H1 (cell line): ENCODE measurements at places on chromosomes 6 and 20.

DNA sequence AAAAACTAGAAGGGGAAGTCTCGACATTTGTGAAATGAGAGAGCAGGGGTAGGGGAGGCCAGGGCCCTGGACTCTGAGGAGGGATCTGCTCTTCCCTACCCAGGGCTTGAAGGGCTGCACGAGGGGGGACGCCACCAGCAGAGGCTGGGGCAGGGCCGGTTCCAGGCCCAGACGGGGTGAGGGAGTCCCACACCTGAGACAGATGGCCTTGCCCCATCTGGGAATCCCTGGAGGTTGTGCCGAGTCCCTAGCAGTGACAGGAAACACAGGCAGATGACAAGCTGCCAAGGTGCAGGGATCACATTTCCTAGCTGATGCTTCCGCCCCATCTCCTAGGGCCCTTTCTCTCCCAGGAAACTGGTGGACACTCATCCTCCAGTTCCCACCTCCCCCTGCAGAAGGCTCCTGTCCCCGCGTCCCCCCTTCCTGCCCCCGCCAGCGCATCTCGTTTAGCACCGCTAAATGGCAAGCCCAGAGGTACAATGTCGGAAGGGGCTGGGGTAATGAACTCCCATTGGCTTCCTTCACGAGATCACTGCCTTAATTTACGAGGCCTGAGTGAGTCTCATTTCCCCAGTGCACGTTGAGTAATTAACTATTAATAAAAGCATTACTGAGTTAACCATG lies 35.2 kb upstream of the CDH22 start:
- DNase-seq: no peak

DNA sequence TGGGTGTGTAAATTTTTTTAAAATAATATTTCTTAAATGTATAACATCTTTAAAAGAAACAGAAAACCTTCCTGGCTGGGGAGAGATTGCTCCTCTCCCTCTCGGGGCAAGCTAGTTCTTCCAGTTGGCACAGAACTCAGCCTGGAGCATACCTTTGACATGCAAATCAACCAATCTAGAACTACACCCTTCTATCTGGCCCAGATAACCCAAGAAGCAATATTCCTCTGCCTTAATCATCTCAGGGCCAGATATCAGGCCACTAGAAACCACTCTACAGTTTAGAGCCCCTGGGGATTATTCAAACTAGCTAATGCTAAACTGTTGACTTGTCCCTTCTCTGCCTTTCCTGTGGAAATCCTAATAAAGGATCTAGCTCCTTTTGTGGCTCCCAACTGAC lies 33.9 kb downstream of the CYP39A1 start:
- DNase-seq: no peak

GRCh38 chr6:93307505-93308409 lies 111.6 kb downstream of the EPHA7 start:
- DNase-seq: no peak

- DNase-seq: no peak
Measured at GRCh38 chr20:17747431-17747846, 47.7 kb downstream of the BANF2 start.

GRCh38 chr20:36959242-36959641 lies 7.7 kb upstream of the SAMHD1 start:
- no peak for DNase-seq

DNA sequence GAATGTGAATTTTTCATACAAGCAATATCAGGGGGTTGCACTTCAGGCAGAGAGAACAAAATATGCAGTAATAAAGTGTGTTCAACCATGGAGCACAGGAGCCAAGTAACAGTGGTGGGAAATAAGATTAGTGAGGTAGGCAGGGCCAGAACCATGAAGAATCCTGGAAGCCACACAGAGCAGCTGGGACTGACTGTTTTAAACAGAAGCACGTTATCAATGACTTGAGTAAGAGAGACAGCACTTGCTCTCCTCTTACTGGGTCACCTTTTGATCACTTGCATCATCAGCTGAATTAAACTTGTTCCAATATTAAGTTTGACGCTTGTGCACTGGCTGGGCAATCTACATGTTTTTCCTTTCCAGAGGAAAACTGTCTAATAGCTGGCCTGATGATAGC lies 238.5 kb downstream of the TBX18 start:
- no peak for DNase-seq

DNA sequence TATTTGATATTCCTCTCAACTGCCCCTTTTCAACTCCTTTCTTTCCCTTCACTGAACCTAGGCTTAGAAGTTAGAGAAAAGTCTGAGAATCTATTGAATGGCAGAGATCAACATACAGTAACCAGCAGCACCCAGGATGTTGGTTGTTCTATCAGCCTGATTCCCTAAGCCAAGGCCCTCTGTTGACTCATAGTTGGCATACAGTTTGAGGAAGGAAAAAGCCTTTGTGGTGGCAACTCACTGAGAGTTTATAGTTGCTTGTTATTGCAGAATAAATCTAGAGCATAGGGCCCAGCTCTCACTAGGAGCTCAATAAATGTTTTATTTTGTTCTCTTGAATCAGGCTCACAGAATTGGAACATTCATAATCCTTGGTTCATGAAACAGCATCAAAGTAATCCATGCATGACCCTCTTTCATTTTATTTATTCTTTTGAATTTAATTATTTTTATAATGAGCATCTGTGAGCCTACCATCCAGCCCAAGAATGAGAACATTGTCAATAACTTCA lies 119.1 kb upstream of the ADGRF1 start:
- no peak for DNase-seq

DNA sequence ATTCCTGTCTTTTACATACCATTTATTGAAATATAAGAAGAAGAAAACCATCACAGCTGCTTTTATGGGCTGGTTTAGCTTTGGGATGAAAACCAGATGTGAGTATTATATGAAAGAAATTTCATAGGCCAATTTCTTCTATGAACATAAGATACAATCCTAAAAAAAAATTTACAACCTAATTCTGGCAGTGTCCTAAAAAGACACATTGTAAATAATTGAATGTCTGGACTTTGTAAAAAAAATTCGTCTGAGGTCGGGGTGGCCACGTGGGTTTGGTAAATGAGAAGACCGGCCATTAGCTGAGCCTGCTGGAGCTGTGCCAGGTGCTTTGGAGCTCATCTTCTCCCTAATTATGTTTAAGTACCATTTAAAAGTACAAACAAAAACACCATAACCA lies 26.8 kb downstream of the DACT2 start:
- DNase-seq: no peak

- no peak for DNase-seq
Measured at GRCh38 chr20:49569411-49570115, 1.6 kb upstream of the PTGIS start.

GRCh38 chr6:1577146-1577680 lies 32.5 kb upstream of the FOXC1 start:
- DNase-seq: no peak

- no peak for DNase-seq
Measured at GRCh38 chr6:39700362-39700761, 24.8 kb downstream of the KIF6 start.

DNA sequence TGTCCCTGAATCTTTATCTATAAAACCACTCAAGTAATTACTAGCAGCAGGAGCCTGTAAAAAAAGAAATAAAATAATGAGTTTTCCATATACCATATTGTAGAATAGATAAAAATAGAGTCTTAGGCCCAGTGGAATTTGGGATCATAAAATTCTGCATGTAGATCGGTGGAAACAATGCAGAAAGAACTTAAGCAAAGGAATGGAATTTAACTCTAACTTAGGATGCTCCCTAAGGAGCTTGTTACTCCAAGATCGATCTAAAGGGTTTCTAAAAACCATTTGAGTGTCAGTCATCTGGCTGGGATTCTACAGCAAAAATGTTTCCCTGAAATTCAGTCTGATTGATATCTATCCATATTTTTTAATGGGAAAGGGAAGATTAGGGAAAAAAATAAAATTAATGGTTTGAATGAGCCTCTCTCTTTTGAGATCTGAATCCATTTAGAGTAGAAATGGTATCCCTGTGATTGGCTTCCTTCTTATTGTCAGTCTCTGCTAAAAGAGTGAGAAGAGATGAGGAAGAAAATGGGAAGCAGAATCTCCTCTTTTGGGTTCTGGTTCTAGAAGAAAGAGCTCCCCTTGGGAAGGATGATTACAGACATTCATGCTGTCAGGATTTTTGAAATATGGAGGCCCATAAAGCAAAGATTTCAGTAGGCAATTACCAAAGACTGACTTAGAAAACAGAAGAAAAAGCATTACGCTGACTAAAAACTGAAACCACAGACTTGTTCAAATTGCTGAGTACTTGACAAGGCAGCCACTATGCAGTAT lies 564.3 kb upstream of the MARCKS start:
- no peak for DNase-seq

GRCh38 chr6:38612143-38612965 lies 27.4 kb downstream of the BTBD9 start:
- DNase-seq: no peak

DNA sequence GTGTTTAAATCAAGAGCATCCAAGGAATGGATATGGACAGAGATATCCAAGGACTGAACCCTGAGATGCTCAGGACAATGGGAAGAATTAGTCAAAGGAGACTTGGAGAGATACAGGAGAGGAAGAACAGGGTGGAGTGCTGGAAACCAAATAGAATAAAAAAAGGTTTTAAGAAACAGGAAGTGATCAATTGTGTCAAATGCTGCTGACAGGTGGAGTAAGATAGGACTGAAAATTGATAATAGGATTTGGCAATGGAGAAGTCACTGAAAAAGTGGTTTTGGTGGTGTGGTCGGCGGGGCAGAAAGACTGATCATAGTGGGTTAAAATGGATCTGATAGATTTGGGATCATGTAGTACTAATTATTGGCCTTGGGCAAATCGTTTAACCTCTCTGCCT lies 37.9 kb upstream of the PNRC1 start:
- DNase-seq: no peak

- no peak for DNase-seq
Measured at GRCh38 chr20:2875690-2876203, 2.5 kb downstream of the PTPRA start.

DNA sequence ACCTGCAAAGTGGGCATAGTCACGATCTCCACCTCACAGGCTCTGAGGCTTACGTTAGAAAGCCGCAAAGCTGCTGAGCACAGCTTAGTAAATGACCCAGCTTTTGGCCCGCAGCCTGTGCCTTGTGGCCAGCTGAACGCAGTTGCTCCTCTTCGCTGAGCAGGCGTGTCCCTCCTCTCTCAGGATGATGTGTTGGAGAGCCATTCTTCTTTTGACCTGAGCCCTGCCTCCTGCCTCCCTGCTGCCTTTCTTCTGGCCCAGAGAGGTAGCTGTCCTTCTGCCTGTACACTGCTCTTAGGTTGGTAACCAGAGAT lies 47.6 kb upstream of the MYL9 start:
- no peak for DNase-seq

DNA sequence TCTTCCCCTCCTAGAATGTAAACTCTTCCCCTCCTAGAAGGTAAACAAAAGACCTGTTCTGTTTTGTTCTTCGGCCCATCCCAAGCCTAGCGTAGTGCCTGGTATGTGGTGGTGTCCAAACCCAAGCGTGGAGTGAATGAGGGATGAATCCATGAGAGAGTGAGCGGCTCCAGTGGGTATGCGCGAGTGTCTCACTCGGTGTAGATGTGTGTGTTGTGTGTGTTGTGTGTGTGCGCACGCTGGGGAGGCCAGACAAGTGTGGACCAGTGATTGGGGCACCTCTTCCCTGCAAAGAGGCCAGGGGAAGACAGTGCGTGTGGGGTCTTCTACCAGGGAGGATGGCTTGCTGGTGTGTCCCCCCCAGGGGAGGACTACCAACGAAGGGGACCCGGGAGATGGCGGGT lies 392 bp upstream of the SLC2A10 start:
- DNase-seq: no peak

- no peak for DNase-seq
Measured at GRCh38 chr20:47660983-47661700, 124.1 kb downstream of the SULF2 start.

GRCh38 chr20:32441638-32442037 lies 83.5 kb downstream of the ASXL1 start:
- no peak for DNase-seq

- no peak for DNase-seq
Measured at GRCh38 chr6:145137425-145137824, 597.9 kb downstream of the EPM2A start.

GRCh38 chr6:156953479-156954146 lies 176.4 kb downstream of the ARID1B start:
- DNase-seq: no peak

DNA sequence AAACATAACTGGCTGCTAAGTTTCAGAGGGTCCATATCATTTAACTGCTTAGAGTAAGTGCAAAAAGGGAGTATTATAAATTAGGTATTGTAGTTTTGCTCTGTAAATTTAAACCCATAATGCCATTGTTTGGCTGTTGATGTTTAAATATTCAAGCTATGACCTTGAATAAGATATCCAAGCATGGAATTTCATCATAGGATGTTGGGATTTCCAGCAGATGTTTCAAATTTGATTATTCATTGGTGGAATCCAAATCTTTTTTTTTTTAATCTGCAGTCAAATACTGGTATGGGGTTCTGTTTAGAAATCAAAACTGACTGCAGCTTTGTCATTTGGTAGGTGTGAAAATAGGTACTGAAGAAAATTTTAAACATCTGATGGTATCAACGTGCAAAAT lies 161.0 kb downstream of the KHDC1L start:
- no peak for DNase-seq

DNA sequence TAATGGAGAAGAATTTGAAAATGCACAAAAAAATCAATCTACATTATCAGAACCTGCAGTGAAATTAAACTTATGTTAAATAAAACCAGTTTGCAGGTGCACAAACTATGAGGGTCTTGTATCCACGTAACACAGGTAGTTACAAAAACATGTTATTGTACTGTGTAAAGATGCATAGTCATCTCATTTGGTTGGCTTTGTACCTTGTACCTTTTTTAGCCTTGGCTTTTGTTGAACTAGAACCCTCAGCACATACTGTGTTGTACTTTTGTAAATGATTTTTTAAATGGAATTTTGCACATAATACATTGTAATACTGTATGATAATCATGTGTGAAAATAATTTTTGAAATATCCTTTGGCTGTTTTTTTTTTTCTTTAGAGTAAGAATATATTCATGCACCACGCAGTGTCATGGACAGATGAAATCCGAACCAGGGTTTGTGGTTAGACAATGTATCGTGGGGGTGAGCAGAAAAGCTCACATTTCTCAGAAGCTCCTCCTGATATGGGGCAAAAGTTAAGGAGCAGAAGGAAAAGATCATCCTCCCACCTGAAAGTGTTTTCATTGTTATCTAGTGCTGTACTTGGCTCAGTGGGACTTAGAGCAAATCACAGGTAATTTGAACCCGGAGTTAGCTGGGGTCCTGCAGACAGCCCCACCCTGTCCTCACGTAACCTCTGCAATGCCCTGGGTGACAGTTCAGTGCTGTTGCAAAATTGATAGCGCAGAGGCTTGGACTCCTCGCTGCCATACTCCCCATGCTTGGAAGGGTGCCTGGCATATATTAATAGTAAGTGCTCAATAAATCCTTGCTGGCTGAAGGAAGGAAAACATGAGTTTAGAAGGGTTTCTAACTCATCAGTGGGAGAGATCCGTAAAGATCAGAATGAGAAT lies 14.8 kb upstream of the NAA20 start:
- DNase-seq: no peak

GRCh38 chr6:135853227-135853626 lies 1.7 kb downstream of the PDE7B start:
- DNase-seq: no peak

- no peak for DNase-seq
Measured at GRCh38 chr20:63858393-63859165, 2.7 kb upstream of the ABHD16B start.
